ENCODE measurements at places on chromosomes 11 and 22.

DNA sequence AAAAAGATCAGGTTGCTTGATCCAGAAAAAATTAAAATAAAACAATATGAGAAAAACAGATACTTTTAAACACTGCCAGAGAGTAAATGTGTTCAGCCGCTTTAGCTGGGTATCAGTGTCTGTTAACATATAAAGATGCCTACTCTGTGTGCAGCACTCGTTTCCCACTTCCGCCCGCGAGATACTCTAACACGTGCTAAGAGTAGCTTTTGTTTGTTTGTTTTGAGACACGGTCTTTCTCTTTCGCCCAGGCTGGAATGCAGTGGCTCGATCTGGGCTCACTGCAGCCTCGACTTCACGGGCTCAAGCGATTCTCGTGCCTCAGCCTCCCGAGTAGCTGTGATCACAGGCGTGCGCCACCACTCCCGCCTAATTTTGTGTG is 531 bp upstream of the MEN1 start:
- DNase-seq, result no peak

DNA sequence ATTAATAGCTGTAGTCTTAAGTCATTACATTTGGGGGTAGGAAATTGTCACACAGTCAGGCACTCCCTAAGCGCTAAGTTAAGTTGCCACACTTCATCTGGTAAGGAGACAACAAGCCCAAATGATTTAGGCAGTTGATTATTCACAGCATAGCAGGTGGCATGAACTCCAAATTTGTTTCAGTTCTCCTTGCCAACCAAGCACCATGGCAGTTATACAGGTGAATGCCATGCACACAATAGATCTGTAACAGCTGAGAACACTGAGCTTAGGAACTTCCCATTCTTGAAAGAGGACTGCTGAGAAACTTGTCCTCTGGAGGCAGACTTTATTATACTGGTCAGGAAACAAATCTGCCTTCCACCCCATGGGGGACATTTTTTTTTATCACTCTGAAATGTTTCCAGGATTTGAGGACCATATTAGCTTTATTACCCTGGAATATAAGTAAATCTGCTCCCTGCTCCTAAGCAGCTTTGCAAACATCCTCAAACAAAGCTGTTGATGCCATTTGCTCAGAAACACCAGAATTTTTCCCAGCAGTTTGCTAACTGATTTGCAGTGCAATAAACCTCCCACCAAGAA is 5.1 kb upstream of the INTS4 start:
- DNase-seq, result no peak

- DNase-seq, result peak; percentile 31
Measured at GRCh38 chr22:20437613-20438426, at the start of gene SCARF2. TSS of gene SCARF2 (minus strand) at chr22:20437825. CDS start at chr22:20437754, 71 bp downstream.

- DNase-seq, result no peak
Measured at GRCh38 chr22:47422736-47423135, 660.3 kb downstream of the TBC1D22A start.

GRCh38 chr11:74592063-74592440 is 330 bp upstream of the POLD3 start:
- no peak for DNase-seq

- peak; percentile 42 for DNase-seq
Measured at GRCh38 chr11:45405916-45406670, 120.0 kb upstream of the SYT13 start.

GRCh38 chr22:19448076-19448607 is 631 bp upstream of the C22orf39 start:
- no peak for DNase-seq

- no peak for DNase-seq
Measured at GRCh38 chr11:4957396-4957795, 1.9 kb upstream of the OR51A2 start.

All from lung microvascular endothelial cell (primary cell).